ENCODE measurements at places on chromosomes 2 and 18. TPM values are rescaled to one million over a fixed set of nuclear protein-coding genes. Genes with fewer than 3 reads are reported as not detected.

The TMEM200C gene
- polyA plus RNA-seq: 1.4 TPM

The BMP10 gene
- polyA plus RNA-seq: not detected

The DLX1 gene
- 0.43 TPM for polyA plus RNA-seq

The TRIM43 gene
- polyA plus RNA-seq: 0.62 TPM

The MARCHF4 gene
- polyA plus RNA-seq: 0.08 TPM

The EVX2 gene
- not detected for polyA plus RNA-seq

DNA sequence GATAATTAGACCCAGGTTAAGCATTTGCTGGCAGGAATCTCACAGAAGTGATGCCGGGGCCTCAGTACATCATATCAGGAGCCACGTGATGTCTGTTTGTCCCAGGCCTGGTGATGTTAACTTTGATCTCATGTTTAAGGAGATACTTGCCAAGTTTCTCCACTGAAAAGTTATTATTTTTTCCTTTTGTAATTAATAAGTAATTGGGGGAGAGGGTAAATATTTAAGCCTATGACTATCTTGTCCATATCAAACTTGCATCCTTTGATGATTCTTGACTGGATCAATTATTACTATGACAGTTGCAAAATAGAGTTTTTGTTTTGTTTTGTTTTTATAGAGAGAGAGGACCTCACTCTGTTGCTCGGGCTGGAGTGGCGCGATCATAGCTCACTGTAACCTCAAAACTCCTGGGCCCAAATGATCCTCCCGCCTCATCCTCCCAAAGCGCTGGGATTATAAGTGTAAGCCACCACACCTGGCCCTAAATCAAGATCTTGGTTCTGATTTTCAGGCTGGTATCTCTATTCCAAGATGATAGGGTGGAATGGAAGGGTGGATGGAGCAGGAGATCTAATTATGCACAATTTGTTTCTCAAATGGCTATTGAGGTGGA, 46.4 kb downstream of the SLC4A1AP start:
- no peak for DNase-seq

GRCh38 chr2:133829450-133830020, 261.3 kb upstream of the NCKAP5 start:
- DNase-seq: no peak

DNA sequence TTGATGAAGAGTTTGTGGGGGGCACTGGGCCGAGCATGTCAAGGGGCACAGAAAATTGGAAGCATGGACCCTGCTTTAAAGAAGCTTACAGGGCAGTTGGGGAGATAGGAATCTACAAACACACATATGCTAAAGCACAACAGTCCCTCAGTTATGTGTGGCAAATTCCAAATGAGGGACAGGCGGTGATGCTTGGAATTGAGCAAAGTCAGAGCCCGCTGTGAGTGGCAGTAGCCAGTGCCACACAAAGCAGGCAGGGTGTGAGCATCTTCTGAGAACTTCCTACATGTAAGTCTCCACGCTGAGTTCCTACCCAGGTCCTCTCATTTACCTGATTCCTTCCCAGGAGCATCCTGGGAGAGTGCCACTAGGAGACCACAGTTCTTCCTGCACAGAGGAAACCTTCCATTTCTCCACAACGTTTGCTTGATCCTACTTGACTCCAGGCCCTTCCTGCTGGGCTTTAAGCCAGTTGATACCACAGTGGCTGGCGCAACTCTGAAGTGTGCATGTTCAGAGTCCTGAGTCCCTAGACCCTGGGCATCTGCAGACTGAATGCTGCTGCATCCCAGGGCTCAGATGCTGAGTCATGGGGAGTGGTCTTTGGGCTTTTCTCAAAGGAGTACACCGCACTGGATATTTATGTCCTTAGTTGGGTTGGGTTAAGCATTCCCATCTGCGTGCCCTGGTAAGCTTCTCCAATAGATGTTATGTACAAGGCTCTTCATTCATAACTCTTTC, 287.3 kb upstream of the REV1 start:
- no peak for DNase-seq

GRCh38 chr2:40118622-40119021, 333.3 kb downstream of the SLC8A1 start:
- DNase-seq: no peak

DNA sequence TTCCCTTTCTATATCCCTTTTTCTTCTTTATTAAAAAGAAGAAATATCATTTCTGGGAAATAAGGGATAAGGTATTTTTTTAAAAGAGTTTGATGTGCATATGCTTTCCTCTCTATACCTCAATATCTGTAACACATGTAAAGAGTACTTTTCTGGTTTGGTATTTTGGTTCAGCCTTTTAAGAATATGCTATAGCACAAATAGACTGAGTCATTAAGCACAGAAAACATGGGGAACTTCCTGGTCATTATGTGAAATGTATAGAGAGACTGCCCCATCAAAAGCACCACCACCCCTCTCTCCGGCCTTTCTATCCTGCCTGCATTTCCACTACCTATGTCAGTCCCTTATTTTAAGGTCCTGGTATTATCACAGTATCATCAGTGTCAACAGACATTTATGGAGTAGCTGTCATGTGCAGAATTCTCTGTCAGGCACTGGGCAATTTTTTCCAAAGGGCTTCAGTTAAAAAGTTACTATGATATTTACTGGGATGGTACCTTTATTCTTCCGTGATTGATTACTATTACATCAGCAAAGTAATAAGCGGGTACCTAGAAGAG, 88.4 kb downstream of the ALPK2 start:
- no peak for DNase-seq

- DNase-seq: no peak
Measured at GRCh38 chr18:58581265-58581664, 47.6 kb downstream of the ALPK2 start.

DNA sequence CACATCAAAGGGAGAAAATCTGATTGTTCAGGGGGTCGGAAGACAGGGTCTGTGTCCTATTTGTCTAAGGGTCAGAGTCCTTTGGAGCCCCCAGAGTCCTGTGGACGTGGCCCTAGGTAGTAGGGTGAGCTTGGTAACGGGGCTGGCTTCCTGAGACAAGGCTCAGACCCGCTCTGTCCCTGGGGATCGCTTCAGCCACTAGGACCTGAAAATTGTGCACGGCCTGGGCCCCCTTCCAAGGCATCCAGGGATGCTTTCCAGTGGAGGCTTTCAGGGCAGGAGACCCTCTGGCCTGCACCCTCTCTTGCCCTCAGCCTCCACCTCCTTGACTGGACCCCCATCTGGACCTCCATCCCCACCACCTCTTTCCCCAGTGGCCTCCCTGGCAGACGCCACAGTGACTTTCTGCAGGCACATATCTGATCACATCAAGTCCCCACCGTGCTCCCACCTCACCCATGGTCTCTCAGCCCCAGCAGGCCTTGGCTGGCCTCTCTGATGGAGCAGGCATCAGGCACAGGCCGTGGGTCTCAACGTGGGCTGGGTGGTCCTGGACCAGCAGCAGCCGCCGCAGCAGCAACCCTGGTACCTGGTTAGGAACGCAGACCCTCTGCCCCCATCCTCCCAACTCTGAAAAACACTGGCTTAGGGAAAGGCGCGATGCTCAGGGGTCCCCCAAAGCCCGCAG, 3.8 kb downstream of the PROC start:
- DNase-seq: no peak

- DNase-seq: no peak
Measured at GRCh38 chr18:74282755-74283554, 8.8 kb downstream of the CYB5A start.

DNA sequence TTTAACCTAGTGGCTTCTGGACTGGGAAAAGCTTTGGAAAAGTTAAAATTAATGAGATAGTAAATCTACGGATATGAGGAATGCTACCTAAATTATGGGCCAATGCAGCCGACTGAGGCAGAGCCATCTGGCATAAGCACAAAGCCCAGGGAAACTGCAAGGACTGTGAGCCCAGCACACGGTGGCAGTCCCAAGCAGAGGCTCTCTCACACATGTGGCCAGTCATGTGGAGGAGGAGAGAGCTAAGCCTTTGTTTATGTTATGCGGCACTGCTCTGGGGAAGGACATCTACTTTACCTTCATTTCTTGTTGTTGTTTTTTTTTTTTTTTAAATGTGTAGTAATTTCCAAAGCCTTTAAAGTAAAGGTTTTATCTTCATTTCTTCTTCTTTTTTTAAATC, 267.0 kb downstream of the STK39 start:
- DNase-seq: no peak

DNA sequence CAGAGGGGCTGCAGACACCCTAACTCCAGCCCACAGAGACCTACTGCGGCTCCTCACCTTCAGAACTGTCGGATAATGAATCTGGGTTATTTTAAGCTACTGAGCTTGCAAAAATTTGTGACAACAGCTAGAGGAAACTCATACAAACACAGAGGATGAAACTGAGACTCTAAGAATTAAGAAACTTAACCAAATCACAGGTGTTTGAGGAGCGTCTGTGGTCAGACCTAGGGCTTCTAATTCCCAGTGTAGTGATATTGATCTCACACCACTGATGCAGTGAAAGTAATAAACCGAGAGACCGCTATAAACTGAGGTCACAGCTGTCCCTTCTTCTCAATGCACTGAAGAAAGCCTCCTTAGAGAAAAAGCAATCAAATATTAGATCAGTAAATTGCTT, 110.1 kb downstream of the RGPD3 start:
- no peak for DNase-seq

DNA sequence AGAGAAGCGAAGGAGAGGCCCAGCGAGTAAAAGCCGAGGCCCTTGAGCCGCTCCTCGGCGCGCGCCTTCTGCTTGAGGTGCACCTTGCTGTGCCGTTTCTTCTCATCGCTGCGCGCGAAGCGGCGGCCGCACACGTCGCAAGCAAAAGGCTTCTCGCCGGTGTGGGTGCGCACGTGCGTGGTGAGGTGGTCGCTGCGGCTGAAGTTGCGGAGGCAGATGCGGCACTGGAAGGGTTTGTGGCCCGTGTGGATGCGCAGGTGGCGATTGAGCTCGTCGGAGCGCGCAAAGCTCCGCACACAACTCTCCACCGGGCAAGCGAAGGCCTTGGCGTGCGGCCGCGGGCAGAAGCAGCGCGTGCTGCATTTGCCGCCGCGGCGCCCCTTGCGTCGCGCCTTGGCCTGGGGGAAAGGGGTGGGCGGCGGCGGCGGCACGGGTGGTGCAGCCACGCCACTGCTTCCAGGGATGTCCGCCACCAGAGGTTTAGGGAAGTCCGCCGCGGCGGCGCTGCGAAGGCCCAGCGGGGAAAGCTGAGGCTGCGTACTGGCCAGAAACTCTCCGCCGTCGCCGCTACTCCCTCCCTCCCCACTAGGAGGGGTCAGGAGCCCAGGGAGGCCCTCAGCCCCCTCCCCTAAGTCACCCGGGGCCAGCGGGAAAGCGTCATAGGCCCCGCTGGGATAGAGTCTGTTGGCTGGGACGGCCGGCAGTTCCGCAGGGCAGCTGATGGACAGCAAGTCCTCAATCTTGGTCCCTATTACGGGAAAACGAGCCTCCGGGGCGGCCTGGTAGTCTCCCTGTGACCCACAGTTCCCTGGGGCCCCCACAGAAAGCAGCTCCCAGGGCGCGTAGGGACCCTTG, 1.7 kb downstream of the EGR4 start:
- DNase-seq: no peak

DNA sequence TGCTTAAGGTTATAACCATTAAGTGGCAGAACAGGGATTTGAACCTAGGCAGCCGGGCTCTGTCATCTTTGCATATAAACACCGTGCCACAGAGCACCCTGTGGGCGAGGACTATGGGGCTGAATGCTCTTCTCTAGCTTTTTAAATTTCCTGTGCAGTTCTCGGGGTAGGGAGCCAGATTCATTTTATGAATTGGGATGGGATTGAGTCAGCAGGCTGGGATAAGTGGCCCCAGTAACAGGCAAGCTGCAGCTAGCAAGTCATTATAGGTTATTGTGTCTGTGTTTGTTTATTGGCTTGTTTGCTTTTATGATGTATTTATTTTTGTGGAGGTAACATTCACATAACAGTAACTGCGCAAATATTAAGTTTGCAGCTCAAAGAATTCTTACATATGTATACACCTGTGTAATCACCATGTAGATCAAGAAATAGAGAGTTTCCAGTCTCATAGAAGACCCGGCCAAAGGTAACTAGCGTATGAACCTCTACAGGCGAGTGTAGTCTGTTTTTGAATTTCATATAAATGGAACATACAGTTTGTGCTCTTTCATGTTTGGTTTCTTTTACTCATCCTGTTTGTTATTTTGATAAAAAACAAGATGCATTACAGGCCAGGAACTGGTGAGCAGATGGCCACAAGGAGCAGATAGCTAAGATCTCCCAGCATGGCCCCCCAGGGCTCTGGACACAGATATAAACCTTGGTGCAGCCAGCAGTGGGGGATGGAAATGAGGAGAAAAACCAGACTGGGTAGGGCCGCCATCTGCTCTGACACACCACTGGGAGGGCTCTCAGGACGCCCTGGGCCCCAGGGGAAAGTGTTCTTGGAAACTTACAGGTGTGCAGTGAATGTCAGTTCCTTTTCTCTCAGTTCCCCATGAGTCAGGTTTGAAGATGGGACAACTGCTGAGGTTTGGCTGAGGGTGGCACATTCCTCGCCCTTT, 49.2 kb upstream of the GPR155 start:
- DNase-seq: no peak

DNA sequence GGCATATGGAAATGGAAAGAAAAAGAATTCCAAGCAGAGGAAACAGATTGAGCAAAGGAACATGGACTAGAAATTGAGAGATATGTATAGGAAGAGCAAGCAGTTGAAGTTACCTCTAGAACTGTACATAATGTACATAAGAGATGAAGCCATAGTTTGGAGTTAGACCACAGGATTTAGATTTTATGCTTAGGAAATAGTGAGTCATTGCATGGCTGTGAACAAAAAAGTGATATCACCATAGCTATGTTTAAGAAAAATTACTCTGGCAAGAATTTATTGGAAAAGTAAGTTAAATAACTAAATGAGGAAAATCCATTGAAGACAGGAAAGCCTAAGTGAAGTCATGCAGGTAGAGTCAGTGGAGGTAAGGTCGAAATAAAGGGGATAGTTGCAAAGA, 99.4 kb upstream of the GALNT5 start:
- DNase-seq: no peak

- no peak for DNase-seq
Measured at GRCh38 chr18:7325126-7325430, 94.2 kb downstream of the LRRC30 start.

GRCh38 chr2:35820391-35820790, 535.2 kb upstream of the CRIM1 start:
- no peak for DNase-seq

DNA sequence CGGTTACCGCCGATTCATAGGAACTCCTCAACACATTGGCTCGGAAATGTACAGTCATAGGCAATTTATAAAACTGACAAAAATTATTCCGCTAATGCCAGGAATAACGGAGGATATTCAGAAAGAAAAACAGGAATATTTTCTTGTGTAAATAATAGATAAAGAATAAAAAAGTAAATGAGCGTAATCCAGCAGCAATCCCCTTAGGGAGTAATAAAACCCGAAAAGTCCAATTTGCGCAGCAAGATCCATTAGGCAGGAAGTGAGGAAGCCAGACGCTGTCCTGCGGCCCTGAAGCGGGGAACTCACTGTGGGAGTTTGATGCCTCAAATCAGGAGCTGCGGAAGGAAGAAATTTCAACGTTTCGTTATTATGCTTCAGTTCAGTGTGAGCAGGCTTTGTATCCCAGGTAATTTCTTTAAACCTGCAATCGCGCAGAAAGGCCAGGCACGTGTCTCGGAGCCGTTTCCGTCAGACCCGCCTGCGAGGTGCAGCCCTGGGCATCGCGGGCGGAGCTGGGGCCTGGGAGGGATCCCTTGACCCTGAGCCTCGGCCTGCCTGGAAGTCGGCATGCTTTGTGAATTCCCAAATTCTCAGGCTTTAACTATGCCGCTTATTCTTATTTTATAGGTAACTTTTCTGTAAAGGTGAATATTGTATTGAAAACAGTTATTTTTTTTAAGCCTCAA, 180.9 kb upstream of the ALKAL2 start:
- no peak for DNase-seq
